ENCODE measurements at places on chromosomes 16 and 17. TPM values are rescaled to one million over a fixed set of nuclear protein-coding genes. Genes with fewer than 3 reads are reported as not detected.

The GDPD3 gene
- 11.5 TPM for total RNA-seq

- no peak for DNase-seq
These were observed 47.4 kb upstream of the MEIOC start for GRCh38 chr17:44608727-44609435.

DNA sequence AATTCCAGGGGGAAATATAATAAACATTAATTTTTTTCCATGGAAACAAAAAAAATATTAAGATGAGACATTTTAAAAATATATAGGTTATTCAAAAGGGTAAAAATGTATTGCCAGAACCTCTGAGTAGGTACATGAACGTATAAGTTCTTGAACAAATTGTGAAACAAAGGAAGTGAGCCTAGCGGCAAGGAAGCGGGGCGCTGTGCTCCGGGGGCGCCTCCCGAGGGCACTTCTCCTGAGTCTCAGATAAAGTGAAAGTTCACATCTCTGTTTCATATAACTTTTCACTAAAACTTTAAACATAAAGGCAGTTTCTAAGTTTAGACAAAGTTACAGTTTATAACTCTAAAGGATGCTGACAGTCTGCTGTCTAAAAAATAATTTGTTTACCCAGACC is 52.3 kb downstream of the TNRC6C start:
- no peak for DNase-seq

- peak; percentile 74 for DNase-seq
These were observed 30.5 kb downstream of the NSMCE1 start for GRCh38 chr16:27238016-27238587.

- no peak for DNase-seq
These were observed 622.0 kb upstream of the GOT2 start for GRCh38 chr16:59356144-59356543.

DNA sequence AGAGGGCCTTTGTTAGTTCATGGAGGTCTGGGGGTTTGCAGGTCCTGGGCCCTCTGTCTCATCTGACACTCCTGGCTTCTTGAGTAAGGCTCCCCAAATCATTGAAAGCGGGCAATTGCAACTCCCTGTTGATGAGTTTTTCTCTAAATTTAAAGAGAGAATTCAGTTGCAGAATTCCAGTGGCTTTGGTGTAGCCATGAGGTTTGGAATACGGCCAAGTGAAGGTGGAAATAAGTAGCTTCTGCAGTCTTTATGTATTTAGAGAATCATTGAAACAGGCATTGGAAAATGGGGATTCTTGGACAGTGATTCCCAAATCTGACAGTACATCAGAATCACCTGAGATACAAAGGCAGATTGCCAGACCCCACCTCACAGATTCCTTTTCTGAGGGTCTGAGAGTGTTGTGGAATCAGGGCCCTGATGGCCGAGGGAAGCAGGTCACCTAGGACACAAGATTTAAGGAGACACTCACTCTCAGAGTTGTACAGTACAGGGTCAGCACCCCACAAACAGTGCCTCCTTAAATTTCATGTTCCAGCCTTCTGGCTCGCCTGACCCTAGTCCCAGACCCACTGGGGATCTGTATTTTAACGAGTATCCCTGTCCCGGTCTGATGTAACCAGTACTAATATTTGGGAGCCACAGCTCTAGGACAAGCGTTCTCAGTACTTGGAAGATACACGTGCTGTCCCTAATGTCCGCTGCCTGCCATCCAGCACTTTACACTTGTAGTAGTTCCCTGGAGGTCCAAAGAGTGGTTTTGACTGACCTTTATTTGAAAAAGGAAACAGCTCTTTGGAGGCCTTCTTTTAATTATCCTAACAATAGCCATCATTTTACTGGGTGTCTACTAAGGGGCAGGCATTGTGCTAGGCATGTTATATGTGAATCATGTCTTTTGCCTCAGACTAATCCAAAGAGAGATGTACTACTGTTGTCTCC is 37.8 kb downstream of the YPEL2 start:
- DNase-seq: no peak

The ZSCAN10 gene
- not detected for total RNA-seq

DNA sequence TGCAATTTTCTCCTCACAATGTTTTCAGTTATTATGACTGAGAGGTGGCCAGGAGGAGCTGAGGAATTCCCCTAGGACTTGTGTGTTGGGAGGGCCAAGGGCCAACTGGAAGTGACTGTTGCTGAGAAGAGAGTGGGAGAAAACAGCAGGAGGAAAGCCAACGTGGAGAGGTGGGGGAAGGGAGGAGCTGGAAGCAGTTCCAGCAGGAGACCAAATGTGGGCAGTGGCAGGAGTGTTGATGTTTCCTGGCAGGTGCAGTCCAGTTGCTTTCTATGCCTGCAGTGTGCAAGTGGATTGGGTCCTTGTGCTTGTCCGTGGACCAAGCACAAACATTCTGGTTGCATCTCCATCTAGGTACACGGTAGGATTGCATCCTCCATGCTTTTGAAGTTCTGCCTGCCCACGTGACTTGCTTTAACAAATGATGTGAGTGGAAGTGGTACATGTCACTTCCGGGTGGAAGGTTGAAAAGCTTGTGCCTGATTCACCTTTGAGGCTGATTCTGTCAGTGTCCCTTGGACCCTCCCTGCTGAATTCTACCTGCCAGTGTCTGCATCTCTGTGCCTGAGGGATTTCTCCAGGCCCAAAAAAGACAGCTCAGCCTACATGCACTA is 54.7 kb upstream of the CRHR1 start:
- DNase-seq: no peak

The KRT33A gene
- total RNA-seq: not detected

The TP53TG3 gene
- not detected for total RNA-seq

- DNase-seq: no peak
These were observed 204.9 kb downstream of the PRKCA start for GRCh38 chr17:66507103-66507923.

DNA sequence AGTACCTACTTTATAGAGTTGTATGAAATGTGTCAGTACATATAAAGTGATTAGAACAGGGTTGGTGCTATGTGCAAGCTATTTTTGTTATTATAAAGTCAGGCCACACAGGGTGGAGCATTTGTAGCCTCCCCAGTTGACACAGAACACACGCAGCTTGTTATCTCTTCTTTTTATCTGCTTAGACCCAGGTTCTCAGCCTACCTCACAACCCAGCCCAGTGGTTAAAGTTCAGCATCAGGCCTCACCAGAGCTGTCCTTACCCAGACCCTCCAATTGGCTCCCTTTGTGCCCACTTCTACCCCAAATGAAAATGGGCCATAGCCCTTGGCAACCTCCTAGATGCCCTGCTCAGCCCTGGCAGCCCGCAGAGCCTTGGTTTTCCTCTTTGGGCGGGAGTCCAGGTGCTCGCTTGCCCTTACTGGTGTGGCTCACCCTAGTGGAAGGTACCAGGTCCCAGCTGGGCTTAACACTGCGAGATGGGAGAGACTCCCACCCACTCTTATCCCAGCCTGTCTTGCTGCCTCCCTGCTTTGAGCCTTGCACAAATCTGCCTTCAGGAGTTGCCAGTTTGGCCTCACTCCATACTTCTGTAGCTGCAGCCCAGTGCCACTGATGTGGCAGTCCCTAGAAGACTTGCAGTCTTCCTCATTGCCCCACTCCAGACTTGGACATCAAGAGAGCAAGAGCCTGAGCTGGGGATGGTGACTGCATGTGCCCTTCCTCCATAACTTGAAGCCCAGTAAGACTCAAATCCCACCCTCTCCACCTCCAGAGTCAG is 1.1 kb upstream of the PIGS start:
- no peak for DNase-seq

The KRTAP3-1 gene
- total RNA-seq: not detected

DNA sequence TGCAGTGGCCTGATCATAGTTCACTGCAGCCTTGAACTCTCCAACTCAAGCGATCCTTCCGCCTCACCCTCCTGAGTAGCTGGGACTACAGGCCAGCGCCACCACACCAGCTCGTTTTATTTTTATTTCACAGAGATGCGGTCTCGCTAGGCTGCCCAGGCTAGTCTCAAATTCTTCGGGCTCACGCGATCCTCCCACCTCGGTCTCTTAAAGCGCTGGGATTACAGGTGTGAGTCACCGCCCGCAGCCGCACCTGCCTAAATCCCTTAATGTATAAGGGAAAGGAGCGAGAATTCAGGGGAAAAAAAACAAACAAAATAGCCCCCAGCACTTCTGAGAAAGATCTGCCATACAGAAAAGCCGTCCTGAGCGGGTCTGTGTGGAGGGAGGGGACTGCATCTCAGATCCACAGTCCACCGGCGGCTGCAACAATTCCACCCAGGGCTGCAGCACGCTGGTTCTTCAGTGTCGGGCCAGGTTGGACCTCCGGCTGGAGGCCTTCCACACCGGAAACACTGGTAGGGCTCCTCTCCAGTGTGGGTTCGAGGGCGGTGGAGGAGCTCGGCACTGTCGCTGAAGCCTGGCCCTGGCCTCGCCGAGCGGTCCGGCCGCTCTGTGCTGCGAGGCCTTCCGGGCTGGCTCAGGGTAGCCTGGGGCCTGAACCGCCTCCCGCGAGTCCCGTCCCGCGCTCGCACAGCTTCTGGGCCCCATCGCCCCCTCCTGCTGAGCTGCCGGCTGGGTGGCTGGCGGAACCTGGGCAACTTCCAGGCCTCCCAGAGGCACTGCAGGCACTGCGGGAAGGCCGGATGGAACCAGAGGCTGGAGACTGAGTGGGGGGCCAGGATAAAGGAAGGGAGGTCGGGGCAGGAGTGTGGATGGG is 7.0 kb downstream of the ZNF843 start:
- no peak for DNase-seq

GRCh38 chr17:66337866-66338485 is 35.6 kb downstream of the PRKCA start:
- DNase-seq: no peak

The FOXL1 gene
- 0.81 TPM for total RNA-seq

GRCh38 chr17:7294614-7295153 is at the start of gene YBX2:
Gene YBX2 (minus strand): TSS chr17:7294639. CDS start chr17:7294500, 139 bp downstream.
- peak; percentile 80 for DNase-seq

DNA sequence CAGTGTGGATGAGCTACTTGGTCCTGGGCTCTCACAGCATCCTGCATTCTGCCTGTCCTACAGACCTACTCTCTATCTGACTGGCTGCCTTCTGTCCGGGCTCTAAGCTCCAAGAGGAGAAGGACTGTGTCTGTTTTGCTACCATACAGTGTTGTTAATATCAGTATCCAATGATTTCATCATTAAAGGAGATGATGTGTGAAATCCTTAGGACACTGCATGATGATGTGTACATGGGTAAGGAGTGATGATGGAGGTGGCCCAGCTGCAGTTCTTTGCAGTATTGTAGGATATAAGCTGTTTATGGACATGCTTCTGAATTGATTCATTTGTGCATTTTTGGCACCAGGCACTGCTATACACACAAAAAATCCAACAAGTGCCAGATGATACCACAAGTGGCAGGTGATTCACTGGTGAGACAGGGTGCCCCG is 536.9 kb upstream of the CDH11 start:
- DNase-seq: no peak

The ATP2A1 gene
- total RNA-seq: 0.46 TPM

The SRCIN1 gene
- 2.1 TPM for total RNA-seq

GRCh38 chr16:87666919-87667318 is 64.6 kb downstream of the JPH3 start:
- DNase-seq: no peak

DNA sequence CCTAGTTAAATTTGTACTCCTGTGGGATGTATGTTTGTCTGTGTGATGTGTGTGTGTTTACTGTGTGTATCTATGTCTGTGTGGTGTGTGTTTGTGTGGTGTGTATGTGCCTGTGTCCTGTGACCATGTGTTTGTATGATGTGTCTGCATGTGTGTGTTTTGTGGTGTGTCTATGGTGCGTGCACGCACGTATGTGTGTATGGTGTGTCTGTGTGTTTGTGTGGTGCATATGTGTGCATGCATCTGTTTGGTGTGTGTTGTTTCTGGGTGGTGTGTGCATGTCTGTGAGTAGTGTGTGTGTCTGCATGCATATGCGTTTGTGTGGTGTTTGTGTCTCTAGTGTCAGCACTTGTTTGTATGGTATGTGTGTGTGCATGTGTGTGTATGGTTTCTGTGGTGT is 174.2 kb upstream of the RBFOX1 start:
- DNase-seq: no peak

The MYH1 gene
- total RNA-seq: 0.81 TPM

The CDH5 gene
- total RNA-seq: 144 TPM

GRCh38 chr16:30875871-30876801 is 17.7 kb downstream of the BCL7C start:
- DNase-seq: no peak

GRCh38 chr16:85969591-85969990 is 70.6 kb downstream of the IRF8 start:
- no peak for DNase-seq

DNA sequence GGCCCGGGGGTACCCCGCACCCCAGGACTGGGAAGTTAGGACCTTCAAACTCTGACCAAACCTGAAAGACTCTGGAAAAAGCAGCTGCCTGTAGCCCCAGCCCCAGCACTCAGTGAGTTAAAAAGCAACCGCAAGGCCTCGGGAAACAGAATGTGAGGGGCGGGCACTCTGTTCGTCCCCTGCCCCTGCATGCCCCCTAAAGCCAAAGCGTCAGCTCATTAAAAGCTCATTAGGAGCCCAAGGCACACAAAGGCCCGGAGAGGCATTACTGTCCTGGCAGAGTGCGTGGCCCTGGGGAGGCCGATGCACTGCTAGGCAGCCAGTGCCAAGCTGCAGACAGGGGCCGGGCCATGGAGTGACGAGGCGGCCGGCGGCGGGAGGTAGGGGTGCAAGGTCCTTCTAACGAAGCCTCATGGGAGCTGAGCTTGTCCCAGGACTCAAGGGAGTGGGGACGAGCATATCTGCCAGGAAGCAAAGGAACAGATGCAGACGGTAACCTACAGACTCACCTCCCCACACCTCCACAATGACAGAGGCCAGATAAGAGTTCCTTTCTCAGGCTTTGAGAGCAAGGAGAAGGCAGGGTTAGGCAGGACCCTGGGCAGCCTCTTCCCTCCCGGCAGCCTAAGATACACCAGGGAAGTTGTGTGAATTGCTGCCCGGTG is 116.8 kb downstream of the ENGASE start:
- DNase-seq: no peak

GRCh38 chr16:19639986-19640421 is 78.0 kb downstream of the KNOP1 start:
- no peak for DNase-seq

- DNase-seq: peak; percentile 81
These were observed 33.6 kb upstream of the CCR7 start for GRCh38 chr17:40598619-40599467.

The RBBP6 gene
- 43.8 TPM for total RNA-seq

DNA sequence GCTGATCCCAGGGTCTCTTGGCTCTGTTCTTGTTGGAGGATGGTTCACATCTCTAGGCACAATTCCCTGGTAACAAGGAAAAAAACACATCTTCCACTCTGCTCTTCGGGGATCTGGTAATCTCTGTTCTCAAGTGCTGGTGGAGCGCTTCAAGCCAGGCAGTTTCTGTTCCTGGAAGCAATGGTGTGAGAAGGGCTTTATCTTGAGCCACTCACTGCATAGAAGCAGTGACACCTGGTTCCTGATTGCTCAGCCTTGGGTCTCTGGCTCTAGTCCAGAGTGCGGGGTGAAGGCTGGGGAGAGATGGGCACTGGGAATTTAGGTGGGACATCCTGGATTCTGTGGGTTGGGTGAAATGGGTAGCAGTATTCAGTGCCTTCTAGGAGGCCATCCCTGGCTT is 14.1 kb downstream of the AKAP1 start:
- DNase-seq: no peak

The SLC25A11 gene
- 55.0 TPM for total RNA-seq

GRCh38 chr17:58686980-58687379 is 4.9 kb downstream of the TEX14 start:
- no peak for DNase-seq

The OTOP2 gene
- total RNA-seq: not detected

Data from upper lobe of right lung (tissue), 1 donor.